Activated CD4-positive, alpha-beta T cell treated with anti-CD3 and anti-CD28 coated beads for 4 hours (primary cell): ENCODE measurements at places on chromosomes 5 and 9.

- DNase-seq = no peak
These were observed 95.7 kb downstream of the KCNT1 start for GRCh38 chr9:135797507-135798262.

- DNase-seq = no peak
These were observed 133.1 kb downstream of the GABBR2 start for GRCh38 chr9:98575379-98576346.

GRCh38 chr5:125856949-125857348, 566.3 kb upstream of the GRAMD2B start:
- DNase-seq = no peak

DNA sequence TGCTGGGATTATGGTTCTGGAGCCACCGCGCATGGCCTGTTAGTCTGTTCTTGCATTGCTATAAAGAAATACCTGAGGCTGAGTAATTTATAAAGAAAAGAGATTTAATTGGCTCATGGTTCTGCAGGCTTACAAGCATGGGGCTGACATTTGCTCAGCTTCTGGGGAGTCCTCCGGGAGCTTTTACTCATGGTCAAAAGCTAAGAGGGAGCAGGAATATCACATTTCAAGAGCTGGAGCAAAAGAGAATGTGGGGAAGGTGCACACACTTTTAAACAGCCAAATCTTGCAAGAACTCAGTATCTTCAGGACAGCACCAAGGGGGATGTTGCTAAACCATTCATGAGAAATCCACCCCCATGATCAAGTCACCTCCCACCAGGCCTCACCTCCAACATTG, 12.1 kb downstream of the JAK2 start:
- DNase-seq = no peak

- DNase-seq = no peak
These were observed 73.5 kb downstream of the TRIM36 start for GRCh38 chr5:115096034-115096769.

DNA sequence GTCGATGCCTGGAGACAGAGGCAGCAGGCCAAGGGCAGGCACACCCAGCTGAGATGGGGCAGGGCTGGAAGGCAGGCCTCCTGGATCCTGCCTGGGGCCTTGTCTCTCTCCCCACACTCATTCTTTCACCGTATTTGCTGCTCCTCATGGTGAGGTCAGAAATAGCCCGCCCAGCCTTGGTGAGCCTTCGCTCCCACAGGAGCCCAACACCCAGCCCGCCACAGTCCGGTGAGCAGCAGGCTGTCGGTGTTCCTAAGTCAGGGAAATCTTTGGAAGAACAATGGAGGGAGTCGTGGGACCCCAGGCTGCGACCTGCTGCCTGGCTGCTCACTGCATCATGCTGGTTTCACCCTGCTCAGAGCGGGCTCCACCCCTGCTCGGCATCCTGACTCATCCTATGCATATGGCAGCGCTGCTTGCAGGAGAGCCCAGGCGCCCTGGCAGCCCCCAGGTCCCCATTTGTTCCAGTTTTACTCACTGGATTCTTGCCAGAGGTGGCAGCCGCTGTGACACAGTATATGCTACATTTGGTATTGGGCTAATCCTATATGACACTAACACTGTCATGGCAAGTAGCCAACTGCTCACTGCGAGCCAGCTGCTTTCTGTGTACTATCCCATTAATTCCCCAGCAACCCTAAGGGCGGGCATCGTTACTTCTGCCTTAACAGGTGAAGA, 53.2 kb upstream of the NCS1 start:
- DNase-seq = no peak

DNA sequence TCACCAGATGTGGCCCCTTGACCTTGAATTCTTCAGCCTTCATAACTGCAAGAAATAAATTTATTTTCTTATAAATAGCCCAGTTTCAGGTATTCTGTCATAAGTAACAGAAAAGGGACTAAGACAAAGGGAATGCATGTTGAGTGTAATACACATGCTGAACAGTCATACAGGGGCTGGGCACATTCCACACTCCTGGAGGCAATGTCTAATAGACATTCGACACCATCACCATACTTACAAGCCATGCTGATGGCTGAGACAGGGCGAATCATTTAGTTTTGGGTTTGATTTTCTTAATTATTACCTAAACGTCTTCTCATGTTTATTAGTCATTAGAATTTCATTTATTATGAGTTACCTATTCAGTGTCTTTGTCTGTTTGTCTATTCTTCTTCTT, 68.5 kb downstream of the TENT4A start:
- DNase-seq = no peak

DNA sequence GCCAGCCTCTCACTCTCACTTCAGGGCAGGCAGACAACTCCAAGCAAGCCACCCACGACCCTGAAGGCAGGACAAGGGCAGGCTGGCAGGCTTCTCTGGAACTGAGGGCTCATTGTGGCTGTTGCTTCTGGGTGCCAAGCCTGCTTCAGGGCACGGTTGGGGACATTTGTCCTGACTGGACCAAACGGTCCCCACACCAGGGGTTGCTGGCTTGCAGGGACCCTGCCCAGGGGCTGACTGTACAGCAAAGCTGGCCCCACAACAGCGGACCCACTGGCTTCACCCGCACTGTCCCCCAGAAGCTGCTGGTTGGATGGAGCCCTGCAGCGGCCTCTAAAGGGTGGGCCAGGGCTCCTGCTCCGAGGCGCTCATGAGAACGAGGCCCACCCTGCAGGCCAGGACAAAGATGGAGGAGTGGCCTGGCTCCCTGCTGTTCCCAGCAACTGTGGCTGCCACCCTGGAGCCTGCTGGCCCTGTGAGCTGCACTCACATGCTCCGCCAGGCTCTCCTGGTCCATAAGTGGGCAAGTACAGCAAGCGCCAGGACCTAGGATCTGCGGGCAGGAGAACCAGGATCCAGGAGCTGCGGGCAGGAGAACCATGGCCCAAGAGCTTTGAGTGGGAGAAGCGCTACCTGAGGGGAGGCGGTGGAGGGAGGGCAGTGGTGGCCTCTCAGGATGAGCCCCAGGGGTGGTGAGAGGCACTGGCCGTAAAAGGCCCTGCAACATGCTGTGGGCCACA, 34.4 kb upstream of the NSMF start:
- DNase-seq = no peak
